ENCODE measurements at places on chromosomes 3 and 15. TPM values are rescaled to one million over a fixed set of nuclear protein-coding genes. Genes with fewer than 3 reads are reported as not detected.
A peak's percentile ranks its signal among the peaks of the same experiment; 100 is the strongest.

- DNase-seq: no peak
Observed at GRCh38 chr3:189372243-189372642, 200.5 kb downstream of the TPRG1 start.

DNA sequence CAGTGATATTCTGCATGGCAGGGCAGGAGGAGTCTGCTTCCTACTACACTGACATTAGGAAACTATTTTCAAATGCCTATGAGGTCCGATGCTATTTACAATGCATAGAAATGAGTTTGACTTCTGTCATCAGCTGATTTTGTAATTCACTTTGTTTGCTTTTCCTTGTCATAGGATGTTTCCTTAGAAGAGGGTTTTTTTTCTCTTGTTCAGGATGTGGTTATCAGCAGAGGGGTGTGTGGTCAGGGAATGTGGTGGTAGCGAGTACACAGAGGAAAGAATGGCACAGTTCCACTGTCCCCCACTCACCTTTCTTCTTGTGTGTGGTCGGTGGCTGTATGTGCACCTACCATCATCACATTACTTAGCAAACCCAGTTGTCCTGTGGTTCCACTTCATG, 231.5 kb downstream of the LRTM1 start:
- DNase-seq: no peak

- DNase-seq: no peak
Observed at GRCh38 chr3:13891017-13891392, 11.1 kb upstream of the WNT7A start.

DNA sequence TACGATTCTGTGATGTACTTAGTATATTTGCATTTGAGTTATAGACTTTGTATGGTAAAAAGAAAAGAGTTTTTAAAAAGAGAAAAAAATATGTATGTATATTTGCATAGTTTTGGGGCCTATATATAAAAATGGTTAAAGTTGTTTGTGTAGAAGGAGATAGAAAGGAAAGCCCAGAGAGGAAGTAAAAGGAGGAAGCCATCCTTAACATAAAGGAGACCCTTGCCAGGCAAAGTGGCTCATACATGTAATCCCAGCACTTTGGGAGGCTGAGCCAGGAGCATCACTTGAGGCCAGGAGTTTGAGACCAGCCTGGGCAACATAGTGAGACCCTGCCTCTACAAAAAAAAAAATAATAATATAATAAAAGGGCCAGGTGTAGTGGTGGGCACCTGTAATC, 8.4 kb downstream of the SNAP23 start:
- no peak for DNase-seq

DNA sequence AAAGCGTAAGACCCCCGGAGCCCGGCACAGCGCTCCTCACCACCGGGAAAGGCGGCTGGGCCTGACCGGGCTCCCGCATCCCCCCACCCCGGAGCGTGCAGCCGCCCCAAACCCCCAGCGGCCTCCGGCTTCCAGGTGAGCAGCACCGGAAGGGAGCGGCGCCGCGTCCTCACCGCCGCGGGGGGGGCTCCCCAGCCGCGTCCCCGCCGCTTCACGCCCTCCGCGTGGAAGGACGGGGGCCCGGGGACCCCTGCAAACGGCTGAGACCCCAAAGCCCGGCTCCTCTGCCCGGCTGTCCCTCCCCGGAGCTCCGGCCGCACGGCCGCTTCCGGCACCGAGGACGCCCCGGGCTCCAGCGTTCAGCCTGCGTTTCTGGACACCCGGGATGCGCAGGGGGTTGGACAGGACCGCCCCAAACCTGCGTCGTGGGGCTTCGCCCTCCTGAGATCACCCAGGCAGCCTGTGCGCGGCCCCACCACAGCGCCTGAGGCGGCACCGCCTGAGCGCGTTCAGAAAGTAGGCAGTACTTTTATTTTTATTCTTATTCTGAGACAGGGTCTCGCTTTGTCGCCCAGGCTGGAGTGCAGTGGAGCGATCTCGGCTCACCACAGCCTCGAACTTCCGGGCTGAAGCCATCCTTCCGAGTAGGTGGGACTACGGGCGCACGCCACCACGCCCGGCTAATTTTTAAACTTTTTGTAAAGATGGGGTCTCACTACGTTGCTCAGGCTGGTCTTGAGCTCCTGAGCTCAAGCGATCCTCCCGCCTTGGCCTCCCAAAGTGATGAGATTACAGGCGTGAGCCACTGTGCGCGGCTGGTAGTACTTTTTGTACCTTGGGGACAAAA, 51.6 kb upstream of the BLM start:
- DNase-seq: peak; percentile 81

- DNase-seq: no peak
Observed at GRCh38 chr15:88307344-88307743, 50.8 kb upstream of the NTRK3 start.

- no peak for DNase-seq
Observed at GRCh38 chr3:156635973-156636372, 38.4 kb upstream of the TIPARP start.

- DNase-seq: no peak
Observed at GRCh38 chr3:49161808-49162530, 4.2 kb downstream of the CCDC71 start.

- DNase-seq: no peak
Observed at GRCh38 chr15:40990789-40991188, 37.5 kb downstream of the CHAC1 start.

GRCh38 chr3:101925564-101925963, 76.2 kb downstream of the NFKBIZ start:
- no peak for DNase-seq

- no peak for DNase-seq
Observed at GRCh38 chr15:45414215-45414885, 36.0 kb upstream of the GATM start.

GRCh38 chr3:127590282-127590592, 296 bp downstream of the TPRA1 start:
- peak; percentile 67 for DNase-seq

- no peak for DNase-seq
Observed at GRCh38 chr3:31009881-31010280, 115.4 kb upstream of the GADL1 start.

DNA sequence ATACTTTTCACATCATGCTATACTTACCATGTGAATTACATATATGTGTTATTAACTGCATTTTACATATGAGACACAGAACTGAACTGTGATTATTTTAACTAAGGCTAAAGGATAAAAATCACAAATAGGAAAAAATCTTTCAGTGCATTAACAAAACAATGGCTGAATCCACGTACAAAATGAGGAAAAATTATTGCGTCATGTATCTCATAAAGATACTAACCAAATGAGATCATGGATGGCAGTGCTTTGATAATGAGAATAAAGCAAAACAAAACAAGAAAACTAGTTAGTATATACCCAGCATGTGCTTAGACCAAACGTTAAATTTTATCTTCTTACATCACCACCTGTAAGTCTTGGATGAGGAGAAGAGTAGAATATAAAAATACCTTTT, 66.0 kb downstream of the SCAPER start:
- no peak for DNase-seq

DNA sequence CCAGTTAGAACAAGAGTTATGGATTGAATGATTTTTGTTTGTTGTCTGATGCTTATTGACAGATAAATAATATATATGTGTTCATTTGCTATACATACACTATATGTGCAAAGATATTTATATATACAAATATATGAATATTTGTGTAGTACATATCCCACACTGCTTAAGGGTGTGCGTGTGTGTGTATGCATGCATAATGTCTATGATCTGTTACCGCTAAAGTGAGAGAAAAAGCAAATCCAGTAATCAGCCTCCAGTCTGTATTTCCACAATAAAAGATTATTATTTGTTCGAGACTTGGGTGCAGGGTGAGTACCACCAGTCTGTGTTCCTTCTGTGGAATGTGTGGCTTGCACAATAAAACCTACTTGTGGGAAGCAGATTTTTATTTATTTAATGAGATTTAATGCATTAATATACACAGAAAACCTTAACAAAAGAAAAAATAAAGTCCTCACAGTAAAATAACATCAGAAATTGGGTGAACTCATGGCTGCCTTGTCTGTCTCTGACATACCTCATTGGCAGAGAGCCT, 366.0 kb upstream of the TBL1XR1 start:
- no peak for DNase-seq

DNA sequence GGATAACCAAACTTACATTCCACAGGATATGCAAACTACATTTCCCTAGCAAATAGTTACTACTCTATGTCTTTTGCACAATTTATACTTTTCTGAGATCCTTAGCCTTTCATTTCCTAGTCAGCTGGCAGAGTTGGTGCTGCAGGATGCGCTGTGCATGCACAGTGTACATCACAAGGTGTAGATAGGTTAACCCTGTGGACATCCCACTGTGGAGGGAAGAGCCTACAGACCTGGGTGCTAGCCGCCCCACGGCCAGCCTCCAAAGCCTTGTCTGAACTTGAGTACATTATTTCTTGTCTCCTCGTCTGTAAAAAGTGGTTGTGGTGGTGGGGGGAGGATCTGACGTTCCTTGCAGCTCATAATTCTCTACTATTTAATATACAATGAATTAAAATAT, 3.5 kb downstream of the TNFSF10 start:
- no peak for DNase-seq

DNA sequence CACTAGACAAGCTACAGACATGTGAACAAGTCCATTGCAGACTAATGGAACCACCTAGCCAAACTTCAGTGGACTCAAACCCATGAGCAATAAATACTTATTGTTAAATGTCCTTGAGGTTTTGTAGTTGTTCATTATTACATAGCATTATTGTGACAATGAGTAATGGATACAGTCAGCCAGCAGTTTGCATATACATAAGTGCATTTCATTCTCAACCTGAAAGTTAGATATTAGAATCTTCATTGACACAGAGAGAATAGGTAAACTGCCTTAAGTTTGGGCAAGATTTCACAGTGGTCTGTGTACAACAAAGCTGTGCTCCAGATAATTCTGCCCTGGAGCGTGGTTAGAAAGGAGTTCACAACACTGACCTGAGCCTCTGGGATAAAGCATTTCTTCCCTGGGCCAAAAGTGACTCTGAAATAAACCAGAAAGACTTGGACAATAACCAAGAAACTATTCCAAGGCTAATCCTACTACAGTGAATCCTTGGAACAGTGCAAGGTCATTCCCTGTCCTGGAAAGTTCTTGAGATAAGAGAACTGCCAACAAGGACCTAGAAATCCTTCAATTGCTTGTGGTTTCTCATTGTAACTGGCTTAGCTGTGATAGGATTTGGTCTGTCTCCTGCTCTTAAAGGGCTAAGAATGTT, 225.5 kb upstream of the STT3B start:
- DNase-seq: no peak

- no peak for DNase-seq
Observed at GRCh38 chr15:90810354-90810753, 58.0 kb upstream of the FURIN start.

GRCh38 chr15:63597038-63597790, at the start of gene FBXL22:
TSS of gene FBXL22 (plus strand) at chr15:63597387. CDS start at chr15:63597393, 6 bp downstream.
- peak; percentile 66 for DNase-seq

DNA sequence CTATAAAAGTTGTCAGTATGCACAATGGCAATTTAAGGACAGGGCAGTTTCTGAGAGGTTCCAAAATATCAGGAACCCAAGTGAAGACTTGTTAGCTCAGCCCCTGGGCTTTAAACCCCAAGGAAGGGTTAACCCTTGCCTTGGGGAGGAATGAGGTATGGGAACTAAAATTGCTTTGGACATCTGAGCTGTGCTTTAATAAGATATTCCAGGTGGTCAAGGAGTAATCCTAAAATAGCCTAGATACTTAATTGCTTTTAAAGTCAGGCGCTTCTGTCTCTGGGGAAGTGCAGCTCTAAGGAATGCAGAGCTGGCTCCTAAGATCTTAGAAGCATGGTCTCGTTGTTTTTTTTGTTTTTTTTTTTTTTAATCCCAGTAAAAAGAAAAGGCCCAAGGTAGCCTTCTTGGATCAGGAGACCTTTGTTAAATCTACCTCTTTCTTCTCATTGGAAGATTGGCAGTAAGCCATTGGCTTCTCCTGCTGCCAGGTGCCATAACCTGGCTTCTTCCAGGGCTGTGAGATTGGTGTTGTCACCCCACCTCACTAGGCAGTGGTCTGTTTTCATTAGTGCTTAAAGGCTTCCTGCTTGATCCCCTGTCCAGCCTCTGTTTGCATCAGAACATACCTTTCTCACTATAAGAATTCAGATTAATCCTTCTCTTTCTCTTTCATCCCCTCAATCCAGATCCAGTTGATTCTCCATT, 24.5 kb downstream of the ARID3B start:
- DNase-seq: no peak

GRCh38 chr3:49313896-49314688, 25.8 kb downstream of the USP4 start:
- no peak for DNase-seq

- DNase-seq: no peak
Observed at GRCh38 chr3:121482660-121483059, 63.1 kb downstream of the POLQ start.

- peak; percentile 21 for DNase-seq
Observed at GRCh38 chr3:196177567-196177966, 33.6 kb downstream of the ZDHHC19 start.

DNA sequence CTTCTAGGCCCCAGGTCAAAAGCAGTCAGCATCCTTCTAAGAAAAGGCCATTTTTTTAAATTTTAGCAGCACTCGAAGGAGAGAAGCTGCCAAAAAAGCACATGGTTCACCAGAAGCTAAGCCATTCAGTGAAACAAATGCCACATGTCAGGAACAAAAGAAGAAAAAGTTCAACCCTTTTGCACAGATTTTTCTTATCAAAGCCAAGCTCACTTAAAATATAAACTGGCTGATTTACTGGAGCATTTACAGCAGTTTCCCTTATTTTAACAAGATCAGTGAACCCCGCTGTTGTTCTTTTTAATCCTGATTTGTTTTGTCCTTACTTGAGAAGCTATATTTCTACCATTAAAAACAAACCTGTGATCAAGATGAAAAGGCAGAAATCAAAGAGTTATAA, 46.5 kb upstream of the SYNPR start:
- no peak for DNase-seq

- DNase-seq: no peak
Observed at GRCh38 chr3:11312166-11312565, 40.0 kb downstream of the ATG7 start.

GRCh38 chr15:26126070-26126469, 262.9 kb upstream of the ATP10A start:
- no peak for DNase-seq

DZIP1L gene
- 4.1 TPM for total RNA-seq

SEMA3F gene
- total RNA-seq: 10.8 TPM

SNRPA1 gene
- total RNA-seq: 27.9 TPM

ARL13B gene
- 3.0 TPM for total RNA-seq

CFAP91 gene
- total RNA-seq: 0.75 TPM

KY gene
- 13.7 TPM for total RNA-seq

LIPC gene
- 0.65 TPM for total RNA-seq

ZBTB20 gene
- 53.4 TPM for total RNA-seq

GP5 gene
- not detected for total RNA-seq

EXOG gene
- 23.2 TPM for total RNA-seq

COMMD2 gene
- total RNA-seq: 17.4 TPM

ATP2B2 gene
- not detected for total RNA-seq

ZNF660 gene
- total RNA-seq: 0.73 TPM
